NT2/D1 (cell line): ENCODE measurements at places on chromosomes 7 and 10.

DNA sequence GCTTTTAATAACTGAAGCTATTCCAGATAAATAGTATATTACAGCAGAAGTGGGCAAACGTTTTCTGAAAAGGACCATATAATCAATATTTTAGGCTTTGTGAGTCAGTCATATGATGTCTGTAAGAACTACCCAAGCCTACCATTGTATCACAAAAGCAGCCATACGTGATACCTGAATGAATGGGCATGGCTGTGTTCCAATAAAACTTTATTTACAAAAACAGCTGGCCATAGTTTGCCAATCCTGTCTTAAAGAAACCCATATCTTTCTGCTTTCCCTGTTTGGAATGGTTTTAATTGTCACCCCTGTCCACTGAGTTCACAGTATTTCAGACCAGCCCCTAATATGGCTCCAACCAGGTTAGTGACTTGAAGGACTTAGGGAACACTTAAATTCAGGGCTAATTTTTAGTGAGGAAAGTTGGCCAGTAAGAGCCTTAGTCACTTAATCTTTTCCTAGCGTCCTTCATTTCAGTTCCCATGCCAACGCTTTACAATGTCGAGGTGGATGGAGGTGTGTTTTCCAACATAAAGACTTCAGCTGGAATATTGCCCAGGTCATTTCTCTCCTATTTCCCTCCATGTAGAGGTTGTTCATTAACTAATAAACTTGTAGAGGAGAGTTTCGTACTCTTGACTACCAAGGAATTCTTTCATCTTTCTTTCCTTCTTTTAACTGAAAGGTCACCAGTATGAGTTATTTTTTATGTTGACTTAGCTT, 184.5 kb downstream of the TRIL start:
- no peak for DNase-seq

GRCh38 chr10:124388476-124388822, 30.3 kb downstream of the OAT start:
- no peak for DNase-seq

GRCh38 chr10:100579261-100580090, 43.7 kb downstream of the HIF1AN start:
- no peak for DNase-seq

GRCh38 chr7:2928256-2928612, 84.1 kb upstream of the GNA12 start:
- no peak for DNase-seq

DNA sequence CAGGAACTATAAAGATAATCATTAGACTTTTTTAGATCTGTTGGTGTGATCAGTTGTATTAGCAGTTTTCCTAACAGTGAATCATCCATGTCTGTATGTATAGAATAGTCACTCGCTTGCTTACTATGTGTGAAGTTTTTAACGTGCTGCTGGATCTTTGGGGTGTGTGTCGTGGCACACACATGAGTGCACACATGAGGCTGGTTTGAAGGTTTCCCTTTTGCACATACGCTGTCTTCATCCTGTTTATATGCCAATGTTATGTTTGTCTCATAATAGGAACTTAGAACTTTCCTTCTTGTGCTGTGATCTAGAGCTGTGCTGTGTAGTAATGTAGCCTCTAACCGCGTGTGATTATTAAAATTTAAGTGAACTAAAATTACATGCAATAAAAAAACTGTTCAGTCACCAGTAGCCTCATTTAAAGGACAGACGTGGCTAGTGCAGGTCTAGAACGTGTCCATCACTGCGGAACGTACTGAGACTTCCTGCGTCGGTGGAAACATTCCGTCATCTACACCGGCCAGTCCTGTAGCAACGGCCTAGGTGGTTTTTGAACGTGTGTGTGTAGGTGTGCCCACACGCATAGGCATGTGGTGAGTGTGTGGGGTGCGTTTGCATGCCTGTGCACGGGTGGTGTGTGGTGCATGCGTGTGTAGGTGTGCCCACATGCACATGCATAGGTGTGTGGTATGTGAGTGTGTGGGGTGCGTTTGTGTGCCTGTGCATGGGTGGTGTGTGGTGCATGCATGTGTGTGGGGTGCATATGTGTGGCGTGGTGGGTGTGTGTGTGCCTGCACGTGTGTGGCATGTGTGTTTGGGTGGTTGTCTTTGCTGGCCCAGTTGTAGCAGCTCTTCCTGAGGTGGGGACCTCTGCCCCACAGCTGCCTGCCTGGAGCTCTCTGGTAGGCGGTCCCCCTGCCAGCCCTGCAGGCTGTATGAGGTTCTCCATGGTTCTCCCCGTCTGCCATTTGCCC, 56.6 kb downstream of the INPP5A start:
- DNase-seq: no peak

DNA sequence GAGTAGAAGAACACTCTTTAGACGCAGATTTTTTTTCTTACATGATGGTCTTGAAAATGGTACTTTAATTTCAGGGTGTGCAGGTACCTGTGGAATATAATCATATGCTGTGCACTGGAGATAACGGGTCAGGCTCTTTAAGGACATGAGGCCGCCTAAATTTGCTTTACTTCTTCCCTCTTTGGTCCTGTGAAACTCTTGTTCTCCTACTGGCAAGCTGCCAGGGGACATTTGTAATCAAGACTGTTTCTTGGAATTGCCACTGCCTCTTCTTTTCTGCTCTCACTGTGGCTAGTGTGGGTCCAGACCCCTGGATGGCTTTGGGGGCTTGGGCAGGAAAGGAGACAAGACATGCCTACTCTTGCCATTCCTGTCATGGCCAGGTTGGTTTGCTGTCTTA, 146.0 kb downstream of the SND1 start:
- no peak for DNase-seq
